ENCODE measurements at places on chromosomes 3 and 15.

DNA sequence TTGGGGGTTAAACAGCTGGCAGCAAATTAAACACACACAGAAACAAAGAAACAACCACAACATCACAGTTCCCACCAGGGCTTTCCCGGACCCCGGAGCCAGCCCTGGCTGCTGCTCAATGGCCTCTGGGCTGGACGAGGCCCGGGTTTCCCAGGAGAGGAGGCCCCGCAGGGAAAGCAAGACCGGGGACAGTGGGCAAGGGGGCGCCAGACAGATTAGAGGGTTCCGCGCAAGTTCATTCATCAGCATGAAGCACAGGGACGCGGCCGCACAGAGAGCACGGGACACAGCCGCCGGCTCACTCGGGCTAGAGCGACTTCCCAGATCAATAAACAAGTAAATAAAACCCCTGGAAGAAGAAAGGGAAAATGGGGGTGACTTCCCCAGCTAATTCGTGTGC, 66.4 kb upstream of the RPL32 start:
- DNase-seq = no peak

DNA sequence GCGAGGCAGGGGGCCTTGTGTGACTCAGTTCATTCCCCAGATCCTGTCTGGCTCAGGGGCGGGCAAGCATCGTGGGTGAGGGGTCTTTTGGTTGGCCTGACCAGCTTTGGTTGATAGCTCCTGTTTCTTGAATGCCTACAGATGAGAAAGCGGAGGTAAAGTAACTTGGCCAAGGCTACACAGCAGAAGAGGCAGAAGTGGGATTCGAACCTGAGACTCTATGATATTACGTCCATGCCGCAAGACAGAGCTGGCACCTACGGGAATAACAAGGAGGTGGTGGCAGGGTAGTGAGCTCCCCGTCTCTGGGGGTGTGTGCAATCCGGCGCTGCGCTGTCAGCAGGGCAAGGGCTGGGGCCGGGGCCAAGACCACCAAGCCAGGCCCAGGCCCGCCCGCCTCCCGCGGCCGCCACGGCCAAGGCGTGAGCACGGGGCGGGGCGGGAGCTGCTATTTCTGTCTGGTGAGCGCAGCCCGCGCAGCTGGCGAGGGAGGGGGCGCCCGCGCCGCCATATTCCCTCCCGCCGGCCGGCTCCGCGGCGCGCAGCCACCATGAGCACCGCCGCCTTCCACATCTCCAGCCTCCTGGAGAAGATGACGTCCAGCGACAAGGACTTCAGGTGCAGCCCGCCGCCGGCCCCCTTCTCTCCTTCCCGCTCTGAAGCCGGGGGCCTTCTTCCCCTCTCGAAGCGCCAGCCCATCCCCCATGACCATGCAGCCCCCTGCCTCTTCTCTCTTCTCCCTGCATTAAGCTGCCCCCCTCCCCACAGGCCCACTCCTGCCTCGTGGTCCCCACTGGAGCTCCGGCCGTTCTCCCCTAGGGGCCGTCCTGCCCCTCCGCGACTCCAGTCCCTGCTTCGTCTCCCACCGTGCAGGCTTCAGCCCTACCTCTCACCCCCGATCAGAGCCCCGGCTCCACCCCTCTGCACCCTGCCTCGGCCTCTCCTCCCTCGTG, at the start of gene CAND2:
Gene CAND2, plus strand, starts transcription at position 510 of the 953 bp plus-strand sequence. Its CDS starts 41 bp downstream, at position 551.
- no peak for DNase-seq

GRCh38 chr15:42152196-42152920, 4.1 kb downstream of the PLA2G4F start:
- DNase-seq = no peak

DNA sequence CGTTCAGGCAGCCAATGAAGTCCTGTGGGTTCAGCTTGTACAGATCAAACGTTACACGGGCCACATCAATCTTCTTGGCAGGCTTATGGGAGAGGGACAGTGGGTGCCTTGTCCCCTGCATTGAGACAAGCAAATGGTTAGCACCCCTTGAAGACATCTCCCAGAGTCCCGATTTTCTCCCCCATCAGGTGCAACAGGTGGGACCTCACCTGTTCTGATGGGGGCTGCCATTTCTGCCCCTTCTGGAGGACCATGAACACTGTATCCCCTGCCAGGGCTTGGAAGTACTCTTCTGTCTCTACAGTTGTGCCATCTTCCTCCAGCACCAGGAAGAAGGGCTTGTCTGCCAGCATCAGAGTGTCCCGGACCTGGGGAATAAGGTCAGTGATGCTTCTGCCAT, 10.1 kb downstream of the CIDEC start:
- DNase-seq = no peak

GRCh38 chr3:42035816-42036482, 55.2 kb upstream of the TRAK1 start:
- no peak for DNase-seq

DNA sequence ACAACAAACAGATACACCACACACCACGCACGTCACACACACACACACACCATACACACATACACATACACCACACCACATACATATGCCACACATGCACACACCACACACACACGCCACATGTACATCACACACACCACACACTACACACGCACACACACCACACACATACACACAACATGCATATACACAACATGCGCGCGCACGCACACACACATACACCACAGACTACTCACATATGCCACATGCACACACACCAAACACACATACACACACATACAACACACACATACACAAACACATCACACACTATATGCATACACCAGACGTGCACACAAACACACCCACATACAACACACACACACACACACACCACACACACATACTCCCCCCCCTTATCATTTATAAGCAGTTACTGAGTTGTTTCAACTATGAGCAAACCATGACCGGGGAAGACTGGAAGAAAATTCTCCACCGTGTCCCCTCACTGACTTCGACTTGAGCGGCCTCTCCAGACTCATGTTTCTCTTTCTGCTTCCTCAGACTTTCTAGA, 126.7 kb upstream of the IQSEC1 start:
- no peak for DNase-seq

DNA sequence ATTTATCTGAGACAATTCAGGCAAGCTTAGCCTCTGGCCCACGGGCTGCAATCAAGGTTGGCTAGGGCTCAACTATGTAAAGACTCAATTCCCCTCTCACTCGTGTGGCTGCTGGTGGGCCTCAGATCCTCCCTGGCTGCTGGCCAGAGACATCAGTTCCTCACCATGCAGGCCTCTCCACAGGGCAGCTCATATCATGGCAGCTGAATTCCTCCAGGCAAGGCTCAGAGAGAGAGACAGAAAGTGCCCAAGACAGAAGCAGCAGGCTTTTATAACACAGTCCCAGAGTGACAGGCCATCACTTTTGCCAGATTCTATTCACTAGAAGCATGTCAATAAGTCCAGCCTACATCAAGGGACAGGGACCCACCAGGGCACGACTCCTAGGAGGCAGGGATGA, 63.2 kb downstream of the XXYLT1 start:
- no peak for DNase-seq

DNA sequence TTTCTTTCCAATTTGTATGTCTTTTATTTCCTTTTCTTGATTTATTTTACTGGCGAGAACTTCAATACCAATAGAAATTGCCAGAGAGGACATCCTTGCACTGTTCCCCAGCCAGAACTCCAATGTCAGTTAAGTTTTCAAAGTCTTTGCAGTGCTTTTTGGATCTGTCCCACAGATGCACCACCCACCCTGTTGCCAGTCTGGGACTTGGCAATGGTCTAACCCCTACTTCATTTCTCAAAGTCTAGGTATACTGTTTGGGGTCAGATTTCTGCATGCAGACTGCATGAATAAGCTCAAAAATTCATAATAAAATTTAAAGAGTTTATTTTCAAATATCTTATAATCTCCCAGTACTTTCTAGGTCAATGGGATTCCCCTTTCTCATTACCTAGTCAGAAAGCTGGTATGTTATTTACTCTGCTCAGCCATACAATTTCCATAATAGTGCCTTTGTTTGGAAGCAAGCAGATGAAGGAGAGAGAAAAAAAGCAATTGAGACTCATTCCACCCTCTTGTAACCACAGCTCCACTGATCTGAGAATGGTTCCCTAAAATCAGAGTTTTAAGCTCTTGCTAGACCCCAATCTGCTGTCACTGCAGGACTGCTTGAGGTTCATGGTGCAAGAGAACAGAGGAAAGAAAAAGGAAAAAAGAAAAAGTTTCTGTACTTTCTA, 125.9 kb upstream of the PLXND1 start:
- DNase-seq = no peak

DNA sequence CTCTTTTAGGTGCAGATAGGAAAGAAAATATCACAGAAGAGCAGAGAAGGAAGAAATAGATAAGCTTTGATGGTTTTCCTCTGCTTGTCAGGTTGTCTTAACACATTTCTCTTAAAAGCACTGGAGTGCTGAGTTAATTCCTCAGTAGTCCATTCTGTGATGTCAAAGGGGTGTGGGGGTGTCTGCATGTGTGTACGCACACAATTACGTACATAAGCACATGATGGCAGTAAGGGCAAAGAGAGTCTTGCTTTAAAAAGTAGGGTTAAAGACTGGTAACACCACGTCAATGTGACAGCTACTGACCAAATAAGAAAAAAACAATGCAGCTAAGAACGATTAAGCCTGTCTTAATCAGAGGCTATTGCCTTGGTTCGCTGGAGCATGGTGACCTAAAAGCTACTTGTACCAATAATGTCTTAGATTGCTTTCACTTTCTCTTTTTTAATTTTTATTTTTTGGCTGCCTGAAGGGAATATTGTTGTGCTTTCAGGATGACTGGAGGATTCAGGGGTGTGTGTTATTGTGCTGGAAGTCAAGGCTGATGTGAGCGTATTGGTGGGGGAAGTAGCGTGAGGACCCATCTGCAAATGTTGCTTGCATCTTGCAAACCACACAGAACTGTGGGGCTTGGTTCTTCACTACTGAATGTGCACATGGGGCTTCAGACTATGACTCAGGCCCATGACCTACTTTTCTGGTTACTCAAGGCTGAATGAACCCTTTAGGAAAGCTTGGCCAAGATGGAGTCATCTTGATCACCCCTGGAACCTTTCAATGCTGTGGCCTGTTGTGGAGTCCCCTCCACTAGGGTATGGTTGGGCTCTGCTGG, 417.8 kb upstream of the TPM1 start:
- no peak for DNase-seq

GRCh38 chr3:57017459-57017845, 43.0 kb upstream of the SPATA12 start:
- no peak for DNase-seq

DNA sequence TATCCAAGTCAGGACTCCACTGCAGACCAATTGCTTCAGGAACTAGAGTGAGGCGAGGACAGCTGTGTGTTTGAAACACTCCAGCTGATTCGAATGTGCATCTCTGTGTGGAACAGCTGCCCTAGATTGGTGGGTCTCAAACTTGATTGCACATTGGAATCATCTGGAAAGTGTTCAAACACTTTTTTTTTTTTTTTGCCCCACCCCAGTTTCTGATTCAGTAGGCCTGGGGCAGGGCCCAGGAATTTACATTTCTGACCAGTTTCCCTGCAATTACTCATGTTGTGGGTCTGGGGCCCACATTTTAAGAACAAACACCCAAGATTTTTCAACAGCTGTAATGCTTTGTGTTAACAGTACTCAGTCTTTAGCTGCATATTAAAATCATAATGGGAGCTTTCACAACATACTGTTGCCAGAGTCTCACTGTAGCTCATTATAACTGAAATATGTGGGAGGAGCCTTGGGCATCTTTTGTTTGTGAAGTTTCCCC, 156.6 kb downstream of the NR1D2 start:
- DNase-seq = no peak

DNA sequence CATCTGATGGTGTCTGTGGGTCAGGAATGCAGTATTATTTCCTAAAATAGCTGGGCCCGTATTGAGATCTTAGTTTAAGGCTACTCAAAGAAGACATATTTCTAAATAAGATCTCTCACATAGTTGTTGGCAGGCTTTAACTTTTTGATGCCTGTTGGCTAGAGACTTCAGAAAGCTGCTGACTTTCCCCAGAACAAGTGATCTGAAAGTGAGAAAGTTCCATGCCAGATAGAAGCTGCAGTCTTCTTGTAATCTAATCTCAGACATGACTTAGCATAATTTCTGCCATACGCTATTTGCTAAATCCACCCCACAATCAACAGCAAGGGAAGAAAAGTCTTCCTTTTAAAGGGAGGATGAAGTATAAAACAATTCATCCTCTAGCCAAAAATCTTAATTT, 867.1 kb downstream of the IGSF11 start:
- no peak for DNase-seq

DNA sequence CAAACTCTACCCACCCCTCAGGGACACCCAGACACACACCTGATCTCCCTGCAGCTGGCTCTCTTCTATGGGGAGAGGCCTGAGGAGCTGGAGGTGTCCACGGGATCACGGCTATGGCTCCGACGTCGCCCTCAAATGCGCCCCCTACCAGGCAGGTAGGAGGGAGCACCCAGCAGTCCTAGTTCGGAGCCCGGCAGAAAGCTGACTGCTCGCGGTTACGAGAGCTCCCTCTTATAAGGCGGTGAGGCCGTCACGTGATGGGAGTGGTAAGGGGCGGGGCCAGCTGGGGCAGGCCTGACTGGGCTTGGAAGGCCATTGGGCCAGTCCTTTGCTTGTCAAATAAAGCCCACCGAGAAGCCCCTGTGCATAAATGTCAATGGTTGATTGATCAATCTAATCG, at the start of gene PRR20G:
Gene PRR20G, minus strand, starts transcription at position 207 of the 400 bp plus-strand sequence. CDS start 681 bp downstream, outside the sequence.
- no peak for DNase-seq

- no peak for DNase-seq
These were observed 6.1 kb downstream of the GATA2 start for GRCh38 chr3:128486681-128487537.

DNA sequence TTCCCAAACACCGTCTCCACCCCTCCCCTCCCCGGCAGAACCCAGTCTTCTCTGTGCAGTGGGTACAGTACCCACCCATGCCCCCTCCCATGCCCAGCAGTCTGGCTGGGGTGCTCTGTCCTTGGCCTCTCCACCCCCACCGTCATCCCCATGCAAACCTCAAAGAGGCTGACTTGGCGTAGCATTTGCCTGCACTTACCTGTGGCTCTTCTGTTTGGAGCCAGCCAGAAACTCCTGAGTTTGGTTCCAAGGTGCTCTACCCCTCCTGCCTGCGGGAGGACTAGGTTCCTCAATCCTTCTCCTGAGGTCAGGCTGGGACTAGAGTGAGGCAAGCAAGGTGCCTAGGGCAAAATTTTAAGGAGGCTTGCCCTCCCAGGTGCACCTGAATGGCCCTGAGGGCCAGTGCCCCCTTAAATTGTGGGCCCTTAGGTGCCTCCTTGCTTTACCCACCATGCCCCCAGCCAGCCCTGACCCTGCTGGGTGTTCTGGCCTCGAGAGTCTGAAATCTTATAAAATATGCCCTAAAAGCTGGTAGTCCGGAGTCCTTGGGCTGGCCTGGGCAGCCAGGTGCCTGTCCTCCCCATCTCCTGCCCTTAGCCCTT, 47.1 kb upstream of the C15orf39 start:
- DNase-seq = no peak

Measured in stimulated activated CD8-positive, alpha-beta memory T cell treated with anti-CD3 and anti-CD28 coated beads, Interleukin-7, amount 100 ng/mL, for 1 hour (primary cell).